ENCODE measurements at places on chromosomes 12 and 14.
A peak's percentile ranks its signal among the peaks of the same experiment; 100 is the strongest.

DNA sequence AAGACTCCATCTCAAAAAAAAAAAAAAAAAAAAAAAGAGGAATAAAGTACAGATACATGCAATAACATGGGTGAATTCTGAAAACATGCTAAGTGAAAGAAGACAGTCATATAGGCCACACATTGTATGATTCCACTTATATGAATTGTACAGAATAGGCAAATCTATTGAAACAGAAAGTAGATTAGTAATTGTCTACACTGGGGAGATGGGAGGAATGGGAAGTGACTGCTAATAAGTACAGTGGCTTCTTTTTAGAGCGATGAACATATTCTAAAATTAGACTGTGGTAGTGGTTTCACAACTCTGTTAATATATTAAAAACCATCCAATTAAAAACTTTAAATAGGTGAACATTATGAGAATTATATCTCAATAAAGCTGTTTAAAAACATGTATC is 74.4 kb downstream of the ANKS1B start:
- DNase-seq: no peak

DNA sequence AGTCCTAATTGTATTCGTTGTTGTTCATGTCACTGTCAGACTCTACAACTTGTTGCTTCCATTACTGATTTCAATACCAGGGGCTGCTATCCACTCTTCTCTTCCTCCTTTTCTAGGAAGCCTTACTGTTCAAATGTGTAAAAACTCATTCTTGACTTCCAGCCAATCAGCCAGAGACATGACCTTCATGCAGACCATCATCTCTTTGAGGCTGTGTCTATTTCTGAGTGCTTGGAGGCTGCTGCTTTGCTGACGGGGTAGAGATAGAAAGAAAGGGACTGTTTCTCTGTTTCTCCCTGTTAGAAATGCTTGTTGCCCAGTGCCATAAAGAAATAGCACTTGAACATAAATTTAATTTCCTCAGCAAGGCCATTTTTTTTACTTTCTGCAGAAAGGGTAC is 282.9 kb downstream of the RGS6 start:
- no peak for DNase-seq

DNA sequence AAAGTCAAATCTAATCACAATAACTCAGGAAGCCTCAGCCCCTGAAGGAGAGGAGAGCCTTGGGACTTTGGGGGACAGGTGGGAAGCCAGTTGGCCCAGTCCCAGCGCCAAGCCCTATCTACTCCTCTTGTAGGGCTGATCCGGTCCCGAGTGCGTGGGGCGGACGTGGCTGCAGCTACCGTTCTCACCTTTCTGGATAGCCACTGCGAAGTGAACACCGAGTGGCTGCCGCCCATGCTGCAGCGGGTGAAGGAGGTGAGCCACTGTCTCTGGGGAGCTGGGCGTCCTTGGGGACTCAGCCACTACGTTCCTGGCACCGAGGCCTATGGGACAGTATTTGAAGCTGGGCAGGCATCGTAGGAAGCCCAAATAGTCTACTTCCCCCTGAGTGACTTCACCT is 68.4 kb downstream of the GALNT16 start:
- no peak for DNase-seq

- DNase-seq: no peak
These were observed 190.0 kb upstream of the C14orf180 start for GRCh38 chr14:104389326-104390220.

GRCh38 chr12:98126637-98127335 is 388.6 kb upstream of the TMPO start:
- DNase-seq: no peak

GRCh38 chr12:124869059-124869665 is 5.5 kb upstream of the SCARB1 start:
- DNase-seq: no peak

DNA sequence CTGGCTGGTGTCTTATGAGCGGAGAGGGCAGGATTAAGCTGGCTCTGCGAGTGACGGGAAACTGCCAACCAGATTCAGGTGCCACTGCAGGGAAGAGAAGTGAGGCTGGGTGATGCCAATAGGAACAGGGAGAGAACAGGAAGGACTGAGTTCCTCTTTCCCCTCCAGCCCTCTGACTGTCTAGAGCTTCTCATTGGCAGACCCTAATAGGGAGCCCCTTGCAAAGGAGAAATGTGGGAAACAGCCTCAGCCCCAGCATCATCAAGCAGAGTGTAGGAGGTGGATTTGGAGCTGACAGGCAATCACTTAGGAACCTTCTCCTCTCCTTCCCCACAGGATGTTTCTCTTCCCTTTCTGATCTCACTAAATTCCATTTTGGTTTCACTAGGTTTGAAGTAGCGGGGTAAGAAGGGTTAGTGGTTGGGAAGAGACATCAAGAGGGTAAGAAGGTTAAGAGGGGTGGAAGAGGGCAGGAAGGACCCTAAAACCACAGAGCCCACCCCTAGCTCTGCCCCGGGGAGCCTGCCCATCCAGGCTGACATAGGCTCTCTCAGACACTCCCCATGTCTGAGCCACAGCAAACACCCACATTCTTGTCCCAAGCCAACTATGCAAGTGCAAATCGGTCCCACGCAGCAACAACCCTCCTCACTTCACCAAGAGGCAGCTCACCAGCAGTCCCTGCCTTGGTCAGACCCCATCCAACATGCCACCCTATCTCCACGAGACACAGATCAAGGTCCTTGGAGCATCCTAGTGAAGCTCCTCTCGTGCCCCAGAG is 111.1 kb downstream of the STAB2 start:
- DNase-seq: no peak

GRCh38 chr12:9388379-9388778 is 180.2 kb upstream of the PZP start:
- DNase-seq: no peak

- no peak for DNase-seq
These were observed 102.9 kb downstream of the RASSF9 start for GRCh38 chr12:85733221-85733840.

DNA sequence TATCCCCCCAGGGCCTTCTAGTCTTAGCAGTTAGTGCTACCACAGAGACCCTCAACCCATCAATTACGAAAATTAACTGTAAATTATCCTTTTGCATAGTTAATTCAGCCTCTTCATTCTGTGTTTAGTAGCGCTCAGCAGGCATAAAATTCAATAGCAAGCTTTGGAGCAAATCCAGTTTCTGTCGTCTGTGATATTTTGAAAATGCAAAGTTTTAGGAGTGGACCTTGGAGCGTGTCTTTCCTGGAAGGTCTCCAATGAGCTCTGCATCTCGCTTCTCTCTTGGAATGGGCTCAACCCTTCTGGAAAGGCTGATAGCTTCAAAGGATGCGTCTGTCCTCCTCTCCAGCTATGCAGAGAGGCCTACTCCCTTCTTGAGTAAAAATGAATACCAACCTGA is 222.9 kb downstream of the SLC15A4 start:
- peak; percentile 95 for DNase-seq

DNA sequence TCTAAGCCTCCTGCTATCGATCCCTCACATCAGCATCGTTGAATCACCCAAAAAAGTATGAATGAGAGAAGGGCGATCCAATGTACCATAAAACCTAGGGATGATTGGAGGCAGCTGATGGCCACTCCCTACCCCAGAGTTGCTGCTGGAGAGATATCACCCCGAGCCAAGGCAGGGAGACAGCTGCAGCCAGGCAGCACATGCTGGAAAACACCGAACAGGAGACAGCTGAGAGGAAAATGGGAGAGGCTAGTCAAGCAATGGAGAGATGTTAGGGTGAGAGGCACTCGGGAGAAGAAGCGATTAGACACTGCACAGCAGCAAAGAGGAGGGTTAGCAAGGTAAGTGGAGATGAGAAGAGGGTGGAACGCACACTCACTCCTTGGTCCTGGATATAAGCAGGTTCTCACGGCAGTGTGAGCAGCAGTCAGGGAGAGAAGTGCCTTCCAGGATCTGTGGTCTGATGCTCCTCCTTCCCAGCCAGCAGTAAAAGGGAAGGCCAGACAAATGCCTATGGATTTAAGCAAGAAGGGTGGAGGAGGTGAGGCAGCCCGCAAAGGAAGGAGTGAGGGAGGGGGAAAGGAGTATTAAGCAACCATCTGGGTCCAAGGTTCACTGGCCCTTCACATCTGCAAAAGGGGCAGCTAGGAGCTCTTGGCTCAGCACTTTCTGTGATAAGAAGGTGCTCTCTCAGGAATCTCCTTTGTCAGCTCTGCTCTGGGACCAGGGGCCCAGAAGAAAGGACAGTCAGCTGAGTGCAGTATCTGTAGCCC is at the start of gene SLC7A7:
Gene SLC7A7 (minus strand): TSS at position 495 of the 773 bp plus-strand sequence. CDS start 2,037 bp downstream, outside the sequence.
- DNase-seq: no peak

DNA sequence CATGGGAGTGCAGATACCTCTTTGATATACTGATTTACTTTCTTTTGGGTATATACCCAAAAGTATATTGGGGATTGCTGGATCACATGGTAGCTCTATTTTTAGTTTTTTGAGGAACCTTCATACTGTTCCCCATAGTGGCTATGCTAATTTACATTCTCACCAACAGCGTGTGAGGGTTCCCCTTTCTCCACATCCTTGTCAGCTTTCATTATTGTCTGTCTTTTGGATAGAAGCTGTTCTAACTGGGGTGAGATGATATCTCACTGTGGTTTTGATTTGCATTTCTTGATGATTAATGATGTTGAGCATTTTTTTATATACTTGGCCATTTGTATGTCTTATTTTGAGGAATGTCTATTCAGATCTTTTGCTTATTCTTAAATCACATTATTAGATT is 44.1 kb upstream of the JDP2 start:
- no peak for DNase-seq

DNA sequence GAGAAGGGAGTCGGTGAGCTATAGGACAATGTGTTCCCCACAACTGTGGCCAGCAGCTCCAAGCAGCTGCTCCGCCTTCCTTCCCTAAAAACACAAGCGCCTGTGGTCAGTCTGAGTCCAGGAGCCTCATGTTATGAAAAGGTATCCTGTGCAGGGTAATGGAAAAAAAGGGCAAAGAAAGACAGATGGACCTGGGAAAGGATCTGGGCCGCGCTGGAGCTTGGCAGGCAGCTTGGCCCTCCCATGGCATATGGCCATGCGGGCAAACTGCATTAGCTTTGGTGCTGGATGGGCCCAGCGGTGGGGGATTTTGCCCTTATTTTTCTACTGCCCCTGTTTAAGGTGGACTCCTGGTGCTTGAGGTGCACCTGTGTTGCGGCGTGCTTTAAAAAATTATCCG is 23.7 kb upstream of the CHST11 start:
- DNase-seq: no peak

DNA sequence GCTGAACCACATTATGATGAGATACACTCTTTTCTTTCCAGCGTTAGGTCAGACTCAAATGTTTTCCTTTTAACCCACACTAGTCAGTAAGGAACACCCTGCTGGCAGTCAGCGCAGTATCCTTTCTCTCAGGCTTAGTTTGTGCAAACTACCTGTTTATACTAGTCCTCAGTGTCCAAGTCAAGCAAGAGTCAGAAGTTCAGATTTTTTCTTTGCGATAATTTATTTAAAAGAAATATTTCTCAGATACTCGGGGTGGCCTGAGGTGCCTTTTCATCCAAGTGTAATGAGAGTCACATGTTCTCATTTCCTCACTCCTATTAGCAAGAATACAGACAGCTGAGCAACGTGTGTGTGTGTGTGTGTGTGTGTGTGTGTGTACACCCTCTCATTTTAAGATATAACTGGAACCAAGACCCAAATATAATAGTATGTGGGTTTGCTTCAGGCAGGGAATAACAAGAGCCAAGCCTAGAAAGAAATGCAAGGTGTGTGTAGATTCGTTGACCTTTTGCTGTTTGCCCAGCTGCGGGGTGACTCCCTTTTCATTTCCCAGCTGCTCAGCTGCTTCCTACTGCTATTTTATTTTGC is 182.7 kb downstream of the KICS2 start:
- peak; percentile 14 for DNase-seq

DNA sequence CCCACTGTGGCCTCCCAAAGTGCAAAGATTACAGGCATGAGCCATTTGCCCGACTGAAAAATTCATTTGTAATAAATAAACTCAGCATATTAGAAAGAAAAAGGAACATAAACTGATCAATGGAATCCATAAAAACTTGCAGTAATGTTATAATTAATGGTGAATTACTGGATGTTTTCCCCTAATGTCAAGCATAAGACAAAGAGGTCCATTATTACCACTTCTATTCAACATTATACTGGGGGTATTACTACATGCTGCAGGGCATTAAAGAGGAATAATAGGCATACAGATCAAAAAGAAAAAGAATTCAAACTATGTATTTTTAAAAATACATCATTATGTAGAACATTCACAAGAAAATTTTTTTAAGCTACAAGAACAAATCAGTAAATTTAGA is 926.8 kb downstream of the LRFN5 start:
- DNase-seq: no peak

- no peak for DNase-seq
These were observed 262.4 kb upstream of the RMST start for GRCh38 chr12:97200181-97200580.

DNA sequence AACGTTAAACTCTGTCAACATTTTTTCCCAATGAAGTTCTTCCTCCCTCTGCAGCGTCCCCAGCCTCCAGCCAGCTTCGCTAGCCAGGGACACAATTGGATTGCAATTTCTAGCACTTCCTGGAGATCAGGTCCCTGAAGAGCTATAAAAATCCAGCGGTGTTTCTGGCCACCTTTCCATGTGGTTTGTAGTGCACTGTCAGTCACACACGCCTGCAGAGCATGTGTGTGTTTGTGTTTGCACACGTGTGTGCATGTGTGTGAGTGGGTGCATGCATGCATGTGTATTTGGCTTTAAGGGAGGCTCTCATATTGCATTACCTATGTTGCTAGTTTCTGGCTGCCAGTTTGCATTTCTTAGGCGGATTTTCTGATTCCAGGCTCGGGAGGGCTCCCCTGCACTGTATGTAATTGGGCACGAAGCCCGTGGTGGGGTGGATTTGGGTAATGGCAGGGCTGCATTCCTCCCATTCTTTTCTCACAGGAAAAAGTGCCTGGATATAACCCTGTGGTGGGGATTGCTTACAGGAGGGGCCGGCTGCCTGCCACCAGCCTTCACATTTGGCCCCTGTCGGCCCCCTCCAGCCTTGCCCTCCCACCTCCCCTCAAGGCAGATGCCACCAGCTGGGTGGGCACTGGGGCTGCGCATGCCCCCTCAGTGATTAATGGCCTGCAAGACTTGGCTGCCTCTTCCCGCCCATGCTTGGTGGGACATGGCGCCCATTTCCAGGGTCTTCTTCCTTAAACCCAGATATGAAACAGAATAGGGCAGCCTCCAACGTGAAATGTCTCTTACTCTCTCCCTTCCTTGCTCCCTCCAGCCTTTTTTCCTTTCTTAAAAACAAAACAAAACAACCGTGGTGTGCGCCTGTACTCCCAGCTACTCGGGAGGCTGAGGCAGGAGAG is 74.0 kb downstream of the TSPAN9 start:
- peak; percentile 48 for DNase-seq

- DNase-seq: peak; percentile 92
These were observed 174.0 kb downstream of the ITPR2 start for GRCh38 chr12:26658991-26659390.

- no peak for DNase-seq
These were observed 445.6 kb upstream of the PDE3A start for GRCh38 chr12:19922717-19923116.

DNA sequence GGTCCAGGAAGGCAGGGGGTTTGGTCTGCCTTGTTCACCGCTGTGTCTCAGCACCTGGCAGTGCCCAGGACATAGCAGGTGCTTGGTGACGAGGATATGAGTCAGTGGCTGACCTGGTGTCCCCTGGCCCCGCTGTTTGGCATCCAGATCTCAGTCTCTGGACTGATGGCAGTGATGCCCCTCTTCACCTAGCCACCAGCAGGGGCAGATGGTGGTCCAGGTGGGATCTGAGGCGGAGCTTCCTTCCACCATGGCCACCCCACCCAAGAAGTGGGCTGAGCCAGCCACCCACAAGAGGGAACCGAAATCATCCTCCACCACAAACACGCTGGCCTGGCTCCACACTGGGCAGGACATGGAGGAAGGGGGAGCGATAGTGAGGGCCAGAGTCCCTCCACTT is 16.1 kb upstream of the SH2B3 start:
- no peak for DNase-seq
